ENCODE measurements at places on chromosomes 6 and 20.
A peak's percentile ranks its signal among the peaks of the same experiment; 100 is the strongest.

- DNase-seq, result peak; percentile 28
Observed at GRCh38 chr6:501891-502601, 110.5 kb downstream of the IRF4 start.

DNA sequence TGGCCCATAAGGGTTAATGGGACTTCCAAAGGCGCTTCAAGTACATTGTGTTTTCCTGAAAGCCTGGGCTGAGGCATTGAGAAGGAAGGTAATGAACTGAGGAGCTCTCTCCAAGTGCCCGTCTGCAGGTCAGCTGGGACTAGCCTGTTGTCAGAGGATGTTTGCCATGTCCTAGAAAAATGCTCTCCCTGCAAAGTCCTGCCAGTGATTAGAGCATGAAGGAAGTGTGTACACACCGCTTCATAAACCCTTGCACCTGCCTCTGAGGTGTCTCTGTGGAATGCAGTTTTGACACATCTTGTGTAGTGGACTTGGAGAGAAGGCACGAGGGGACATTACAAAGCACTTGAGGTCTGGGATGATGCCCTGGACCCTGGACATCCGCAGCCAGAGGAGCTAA is 506.7 kb downstream of the KIF16B start:
- no peak for DNase-seq

DNA sequence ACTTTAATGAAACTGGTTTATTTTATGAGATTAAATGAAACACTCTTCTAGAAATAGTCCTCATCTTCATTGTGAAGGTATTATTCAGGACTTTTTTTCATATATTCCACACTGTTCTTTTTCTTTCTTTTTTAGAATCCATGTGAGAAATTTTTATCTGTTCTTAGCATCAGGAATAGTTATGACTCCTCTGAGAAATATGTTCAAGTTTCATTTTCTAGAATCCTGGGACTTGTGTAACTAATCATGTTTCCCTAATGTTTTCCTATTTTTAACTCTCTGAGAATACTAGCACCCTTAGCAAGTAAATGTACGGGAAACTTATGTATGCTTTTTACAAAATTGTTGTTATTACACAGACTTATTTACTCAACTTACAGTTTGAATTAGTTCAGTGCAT is 407.8 kb downstream of the CBLN4 start:
- DNase-seq, result no peak

DNA sequence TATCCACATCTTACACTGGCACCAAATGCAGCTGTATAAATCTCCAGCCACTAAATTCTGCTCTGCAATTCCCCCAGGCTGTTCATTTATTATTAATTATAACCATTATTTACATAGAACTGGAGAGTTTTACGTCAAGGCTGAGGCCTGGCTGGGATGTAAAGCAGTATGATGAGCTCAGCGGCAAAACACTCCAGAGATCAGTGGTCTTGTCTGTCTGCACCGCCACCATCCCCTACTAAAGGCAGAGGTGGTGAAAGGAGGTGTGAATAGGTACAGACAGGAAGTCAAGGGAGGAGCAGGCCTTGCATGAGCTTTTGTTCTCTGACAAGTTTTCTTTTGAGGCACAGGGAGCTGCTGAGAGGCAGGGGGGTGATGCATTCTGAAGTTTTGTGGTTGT is 159.9 kb upstream of the PCSK2 start:
- no peak for DNase-seq

GRCh38 chr6:41343641-41344187 is 8.3 kb downstream of the NCR2 start:
- DNase-seq, result no peak

DNA sequence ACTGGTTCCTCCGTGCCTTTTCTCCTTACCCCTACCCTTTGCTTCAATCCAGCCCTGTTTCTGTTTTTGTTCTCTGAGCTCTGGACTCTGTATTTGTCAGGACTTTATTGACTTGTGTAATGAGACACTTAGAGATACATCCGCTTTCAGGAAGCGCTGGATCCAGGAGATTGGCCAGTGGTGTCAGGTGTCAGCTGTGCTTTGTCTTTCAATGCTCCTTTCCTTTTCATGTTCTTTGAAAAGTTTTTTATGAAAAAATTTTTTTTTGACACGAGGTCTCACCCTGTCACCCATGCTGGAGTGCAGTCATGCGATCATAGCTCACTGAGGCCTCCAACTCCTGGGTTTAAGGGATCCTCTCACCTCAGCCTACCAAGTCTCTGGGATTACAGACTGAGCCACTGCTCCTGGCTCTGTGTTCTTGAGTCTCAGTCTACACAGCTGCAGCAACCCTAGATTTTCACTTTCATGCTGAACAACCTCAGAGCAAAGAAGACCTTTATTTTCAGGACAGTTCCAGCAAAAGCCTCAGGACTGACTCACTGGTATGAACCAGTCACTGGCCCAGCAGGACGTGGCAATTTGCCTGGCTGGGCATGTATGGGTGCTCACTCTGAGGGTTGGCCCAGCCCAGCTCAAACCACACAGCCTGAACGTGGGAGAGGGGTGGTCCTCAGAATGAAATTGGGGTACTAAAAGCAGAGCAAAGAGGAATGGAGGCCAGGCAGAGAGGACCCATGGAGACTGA is 108.5 kb downstream of the DHX35 start:
- no peak for DNase-seq

- DNase-seq, result no peak
Observed at GRCh38 chr20:4710106-4710475, 11.6 kb upstream of the PRND start.

DNA sequence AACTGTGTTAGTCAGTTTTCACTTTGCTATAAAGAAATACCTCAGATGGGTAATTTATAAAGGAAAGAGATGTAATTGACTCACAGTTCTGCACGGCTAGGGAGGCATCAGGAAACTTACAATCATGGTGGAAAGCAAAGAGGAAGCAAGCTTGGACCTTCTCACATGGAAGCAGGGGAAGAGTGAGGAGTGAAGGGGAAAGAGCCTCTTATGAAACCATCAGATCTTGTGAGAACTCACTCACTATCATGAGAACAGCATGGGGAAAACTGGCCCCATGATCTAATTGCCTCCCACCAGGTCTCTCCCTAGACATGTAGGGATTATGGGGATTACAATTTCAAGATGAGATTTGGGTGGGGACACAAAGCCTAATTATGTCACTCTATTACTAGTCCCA is 41.3 kb upstream of the PLAGL1 start:
- DNase-seq, result no peak

- DNase-seq, result no peak
Observed at GRCh38 chr20:49276161-49276960, 1.5 kb downstream of the ZNFX1 start.
